ENCODE measurements at places on chromosomes 2 and 18. TPM values are rescaled to one million over a fixed set of nuclear protein-coding genes. Genes with fewer than 3 reads are reported as not detected.

DNA sequence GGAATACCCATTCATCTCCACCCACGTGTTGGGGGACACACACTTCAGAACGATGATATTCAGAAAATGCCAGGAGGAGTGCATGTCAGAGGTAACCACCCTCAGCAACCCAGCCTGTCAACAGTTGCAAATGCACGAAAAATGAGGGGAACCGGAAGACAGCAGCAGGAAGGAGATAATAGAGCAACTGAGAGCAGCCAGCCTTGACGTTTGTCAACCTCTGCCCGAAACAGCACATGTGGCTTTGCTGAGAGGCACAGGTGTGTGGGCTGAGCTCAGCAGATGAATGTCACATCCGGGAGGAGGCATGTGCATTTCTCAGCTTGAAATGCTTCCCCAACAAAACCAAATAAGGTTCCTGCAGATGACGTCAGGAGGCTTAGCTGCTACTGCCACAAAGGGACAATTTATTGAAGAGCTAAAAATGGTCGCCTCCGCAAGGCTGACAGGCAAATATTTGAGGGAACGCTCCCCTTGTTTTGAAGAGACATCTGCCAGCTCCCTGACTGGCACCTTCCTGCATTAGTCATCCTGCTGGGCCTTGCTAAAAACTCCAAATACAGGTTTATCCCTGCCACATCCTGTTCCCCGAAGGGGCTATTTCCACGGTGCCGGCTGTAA is 419.0 kb downstream of the NBAS start:
- H3K27me3 ChIP-seq = no peaks in the 10 kb centered on the region
- H3K36me3 ChIP-seq = no peaks in the 10 kb centered on the region
- no peak for DNase-seq
- no peak overlapping the region for H3K4me3 ChIP-seq
- H3K27ac ChIP-seq = no peak overlapping the region

GRCh38 chr2:68880213-68880612 is 9.0 kb upstream of the BMP10 start:
- DNase-seq = no peak
- H3K27ac ChIP-seq = no peak overlapping the region
- H3K4me1 ChIP-seq = no peaks in the 10 kb centered on the region

GRCh38 chr2:19321946-19322345 is 36.5 kb downstream of the OSR1 start:
- H3K27me3 ChIP-seq = no peaks in the 10 kb centered on the region
- DNase-seq = no peak
- no peaks in the 10 kb centered on the region for H3K36me3 ChIP-seq
- no peaks in the 10 kb centered on the region for H3K4me1 ChIP-seq

DNA sequence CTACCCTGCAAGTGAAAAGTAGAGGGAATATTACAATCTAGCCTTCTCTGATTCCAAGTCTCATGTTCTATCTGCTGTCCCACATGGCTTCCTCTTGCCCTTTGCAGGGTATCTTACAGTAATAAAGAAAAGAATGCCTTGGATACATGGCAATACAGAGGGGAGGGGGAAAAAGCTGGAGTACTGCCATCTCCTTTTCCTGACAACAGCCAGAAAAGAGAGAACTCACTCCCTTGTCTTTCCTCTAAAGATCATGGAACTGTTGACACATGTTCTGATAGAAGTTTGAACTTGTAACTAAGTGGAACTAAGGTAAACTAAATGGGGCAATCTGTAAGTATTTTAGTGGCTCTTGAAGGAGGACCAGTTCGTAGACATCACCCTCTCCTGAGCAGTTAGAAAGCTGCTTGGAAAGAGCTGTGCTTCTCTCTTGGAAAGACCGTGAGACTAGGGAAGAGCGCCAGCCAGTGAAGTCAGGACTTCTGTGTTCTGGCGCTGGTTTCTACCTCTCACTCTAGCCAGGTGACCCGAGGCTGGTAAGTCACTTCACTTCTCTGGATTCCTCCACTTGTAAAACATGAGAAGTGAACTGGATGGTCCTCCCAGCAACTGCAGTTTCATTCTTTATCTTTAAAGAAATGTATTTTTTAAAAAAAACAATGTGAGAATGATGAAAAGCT is 242.3 kb upstream of the FOSL2 start:
- H3K4me1 ChIP-seq = no peaks in the 10 kb centered on the region
- DNase-seq = no peak
- no peaks in the 10 kb centered on the region for H3K36me3 ChIP-seq
- no peaks in the 10 kb centered on the region for H3K27me3 ChIP-seq

- no peaks in the 10 kb centered on the region for H3K27me3 ChIP-seq
- DNase-seq = no peak
- H3K4me1 ChIP-seq = no peaks in the 10 kb centered on the region
- no peak overlapping the region for H3K4me3 ChIP-seq
- H3K36me3 ChIP-seq = no peaks in the 10 kb centered on the region
Observed at GRCh38 chr18:54035927-54036326, 188.5 kb downstream of the MBD2 start.

DNA sequence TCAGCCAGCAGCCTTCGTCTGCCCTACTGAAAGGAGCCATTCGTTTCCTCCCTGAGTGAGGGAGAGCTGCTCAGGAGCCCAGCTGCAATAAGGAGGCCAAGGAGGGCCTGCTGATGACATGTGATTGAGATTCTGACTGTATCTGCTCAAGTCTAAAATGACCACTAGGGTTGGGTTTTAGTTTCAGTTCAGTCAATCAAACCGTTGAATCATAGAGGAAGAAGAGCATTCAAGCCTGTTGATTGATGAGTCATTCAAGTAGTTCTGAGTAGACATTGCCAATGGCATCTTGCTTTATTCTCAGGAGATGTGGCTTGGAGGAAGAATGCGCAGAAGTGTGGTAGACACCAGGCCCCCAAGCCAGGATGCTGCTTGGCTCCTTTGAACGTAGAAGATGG is 19.9 kb upstream of the BCL2L11 start:
- DNase-seq = no peak
- no peak overlapping the region for H3K4me3 ChIP-seq
- H3K27ac ChIP-seq = no peak overlapping the region
- H3K27me3 ChIP-seq = no peaks in the 10 kb centered on the region

GRCh38 chr18:75454022-75454795 is 26.7 kb upstream of the SMIM21 start:
- no peak overlapping the region for H3K4me3 ChIP-seq
- H3K36me3 ChIP-seq = no peaks in the 10 kb centered on the region
- peak; percentile 26 for DNase-seq
- peaks cover 24% of the 10 kb centered on the region for H3K27me3 ChIP-seq
- H3K4me1 ChIP-seq = peaks cover 5% of the 10 kb centered on the region
- H3K27ac ChIP-seq = no peak overlapping the region

LYG1 gene
- 16.4 TPM for total RNA-seq

FOXI3 gene
- total RNA-seq = not detected

All from stomach (tissue), 19 donors.